ENCODE measurements at places on chromosomes 6 and 20.

- peak; percentile 61 for DNase-seq
- H3K36me3 ChIP-seq: peaks cover 53% of the 10 kb centered on the region
- H3K27me3 ChIP-seq: no peaks in the 10 kb centered on the region
- peak overlapping the region; percentile 76 for H3K4me3 ChIP-seq
- H3K27ac ChIP-seq: peak overlapping the region; percentile 98
Measured at GRCh38 chr6:31541059-31541657, 645 bp downstream of the DDX39B start.

GRCh38 chr6:20652299-20653084, 118.2 kb downstream of the CDKAL1 start:
- DNase-seq: peak; percentile 23
- peak overlapping the region; percentile 20 for H3K27ac ChIP-seq
- H3K4me1 ChIP-seq: peaks cover 14% of the 10 kb centered on the region
- H3K4me3 ChIP-seq: no peak overlapping the region

DNA sequence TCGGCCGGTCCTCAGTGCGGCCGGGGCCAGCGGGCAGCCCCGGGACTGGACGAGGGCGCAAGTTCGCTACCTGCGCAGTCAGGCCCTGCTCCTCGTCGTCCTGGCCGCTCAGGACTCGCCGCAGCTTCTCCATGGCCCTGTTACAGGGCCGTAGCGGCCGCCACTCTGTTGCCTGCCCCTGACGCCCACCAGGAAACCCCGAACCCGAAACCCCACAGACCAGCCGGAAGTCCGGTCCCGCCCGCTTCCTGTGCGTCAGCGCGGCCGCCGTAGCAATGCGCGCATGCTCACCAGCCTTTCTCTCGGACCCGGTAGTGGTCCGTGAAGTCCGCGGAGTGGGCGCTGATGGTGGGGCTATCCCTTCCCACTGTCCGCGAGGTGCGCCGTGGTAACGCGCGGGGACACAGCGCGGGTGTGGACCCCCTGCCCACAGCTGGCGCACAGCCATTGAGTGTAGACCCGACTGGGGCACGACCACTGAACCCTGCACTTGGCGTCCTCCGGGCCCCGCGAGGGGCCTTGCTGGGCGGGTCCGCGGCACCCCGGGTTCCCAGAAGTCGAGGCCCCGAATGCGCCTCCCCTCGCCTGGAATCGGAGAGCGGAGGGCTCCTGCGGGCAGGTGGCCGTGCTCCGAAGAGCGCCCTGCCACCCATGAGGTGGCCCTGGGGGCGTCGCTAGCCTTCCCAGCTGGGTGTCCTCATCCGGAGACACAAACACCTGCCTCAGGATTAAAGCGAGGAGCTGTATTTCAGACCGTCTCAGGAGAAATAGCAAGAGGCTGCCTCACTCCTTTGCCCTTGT, at the start of gene SFT2D1:
TSS of gene SFT2D1 (minus strand) at position 197 of the 801 bp plus-strand sequence. CDS start at position 133, 64 bp downstream.
- DNase-seq: peak; percentile 95
- H3K4me3 ChIP-seq: peak within 1 kb of the TSS; percentile 98
- peaks cover 32% of the 10 kb centered on the region for H3K36me3 ChIP-seq

- peaks cover 31% of the 10 kb centered on the region for H3K4me1 ChIP-seq
- H3K27me3 ChIP-seq: no peaks in the 10 kb centered on the region
- DNase-seq: no peak
- no peak overlapping the region for H3K4me3 ChIP-seq
Measured at GRCh38 chr6:3252861-3253596, 5.7 kb upstream of the PSMG4 start.

- H3K4me3 ChIP-seq: no peak overlapping the region
- H3K27me3 ChIP-seq: peaks cover 10% of the 10 kb centered on the region
- no peak overlapping the region for H3K27ac ChIP-seq
- H3K36me3 ChIP-seq: no peaks in the 10 kb centered on the region
- H3K4me1 ChIP-seq: no peaks in the 10 kb centered on the region
- DNase-seq: peak; percentile 70
Measured at GRCh38 chr6:70221025-70221714, 81.7 kb downstream of the COL9A1 start.

GRCh38 chr6:129141499-129141898, 258.6 kb downstream of the LAMA2 start:
- no peaks in the 10 kb centered on the region for H3K36me3 ChIP-seq
- DNase-seq: no peak
- no peaks in the 10 kb centered on the region for H3K27me3 ChIP-seq
- no peak overlapping the region for H3K4me3 ChIP-seq
- no peak overlapping the region for H3K27ac ChIP-seq
- no peaks in the 10 kb centered on the region for H3K4me1 ChIP-seq

GRCh38 chr20:2652724-2653555, 508 bp downstream of the NOP56 start:
- peaks cover 19% of the 10 kb centered on the region for H3K4me1 ChIP-seq
- peaks cover 53% of the 10 kb centered on the region for H3K36me3 ChIP-seq
- no peak for DNase-seq
- peak overlapping the region; percentile 80 for H3K27ac ChIP-seq
- no peaks in the 10 kb centered on the region for H3K27me3 ChIP-seq

DNA sequence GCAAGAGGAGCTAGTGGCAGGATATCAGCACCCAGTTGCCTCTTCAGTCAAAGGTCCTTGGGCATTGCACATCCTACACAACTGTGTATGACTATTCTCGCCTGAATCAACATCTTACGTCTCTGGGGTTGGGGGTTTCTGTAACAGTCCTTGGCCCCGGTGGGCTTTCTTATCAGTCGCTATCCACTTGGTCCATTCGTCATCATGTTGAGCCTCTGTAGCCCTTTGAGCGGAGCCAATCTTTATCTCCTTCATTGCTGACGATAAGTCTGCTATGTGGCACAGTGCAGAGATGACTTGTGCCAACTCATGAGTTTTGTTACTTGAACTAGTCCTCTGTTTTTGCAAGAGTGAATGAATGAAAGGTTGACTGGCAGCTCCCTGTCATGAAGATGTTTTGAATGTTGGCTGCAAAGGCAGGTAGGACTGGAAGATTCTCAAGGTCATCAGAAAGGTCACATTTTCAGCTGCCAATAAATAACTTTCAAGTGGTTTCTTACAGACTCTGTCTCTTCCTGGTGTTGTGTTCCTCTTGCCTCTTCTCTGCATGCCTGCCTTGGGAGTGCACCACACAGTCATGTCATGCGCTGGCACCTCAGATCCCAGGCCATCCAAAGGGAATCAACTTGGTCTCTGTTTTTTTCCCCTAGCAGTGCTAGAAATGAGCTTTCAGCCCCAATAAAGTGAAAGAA, 238.9 kb downstream of the SLC24A3 start:
- no peak for DNase-seq
- no peaks in the 10 kb centered on the region for H3K27me3 ChIP-seq
- H3K36me3 ChIP-seq: no peaks in the 10 kb centered on the region
- no peak overlapping the region for H3K4me3 ChIP-seq

GRCh38 chr6:8278562-8278961, 156.8 kb downstream of the SLC35B3 start:
- no peak for DNase-seq
- H3K27ac ChIP-seq: no peak overlapping the region
- H3K4me1 ChIP-seq: peaks cover 10% of the 10 kb centered on the region
- no peak overlapping the region for H3K4me3 ChIP-seq
- no peaks in the 10 kb centered on the region for H3K27me3 ChIP-seq
- H3K36me3 ChIP-seq: no peaks in the 10 kb centered on the region

- H3K27ac ChIP-seq: no peak overlapping the region
- no peak overlapping the region for H3K4me3 ChIP-seq
- no peaks in the 10 kb centered on the region for H3K4me1 ChIP-seq
- no peak for DNase-seq
- no peaks in the 10 kb centered on the region for H3K27me3 ChIP-seq
Measured at GRCh38 chr20:1370548-1371110, 22.2 kb downstream of the FKBP1A start.

DNA sequence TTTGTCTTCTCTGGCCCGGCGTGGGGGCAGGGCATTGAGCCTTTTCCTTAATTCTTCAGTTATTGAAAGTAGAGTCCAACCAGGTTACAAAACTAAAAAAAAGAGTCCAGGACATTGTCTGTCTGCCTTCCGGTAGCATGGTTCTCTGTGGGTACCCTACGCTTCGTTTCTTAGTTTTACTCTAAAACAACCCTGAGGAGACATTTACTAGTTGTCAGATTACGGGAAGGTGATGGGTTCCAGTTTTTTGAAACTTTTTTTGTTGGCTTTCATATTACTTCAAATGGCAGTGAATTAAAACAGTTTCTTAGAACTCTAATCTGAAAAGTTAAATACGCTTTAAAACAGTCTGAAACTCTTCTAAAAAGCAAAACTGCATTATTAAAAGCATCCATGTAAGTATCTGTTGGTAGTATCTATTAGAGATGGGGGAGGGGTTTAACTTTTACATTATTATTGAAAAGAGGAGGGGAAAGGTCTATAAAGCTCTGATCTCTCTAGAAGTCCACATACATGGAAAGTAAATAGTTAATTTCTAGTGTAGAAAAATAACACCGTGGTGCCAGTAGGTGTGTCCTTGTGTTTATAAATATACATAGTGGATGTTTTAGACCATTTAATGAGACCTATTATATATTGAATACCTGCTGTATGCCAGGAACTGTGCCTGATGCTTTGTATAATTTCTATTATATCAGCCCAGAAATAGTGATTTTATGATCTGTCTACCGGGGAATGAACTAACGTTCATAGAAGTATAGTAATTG, 2.2 kb downstream of the BICRAL start:
- peaks cover 31% of the 10 kb centered on the region for H3K4me1 ChIP-seq
- no peak for DNase-seq
- H3K4me3 ChIP-seq: peak overlapping the region; percentile 77
- peak overlapping the region; percentile 91 for H3K27ac ChIP-seq
- H3K27me3 ChIP-seq: no peaks in the 10 kb centered on the region

GRCh38 chr6:72850040-72850439, 228.2 kb downstream of the KCNQ5 start:
- no peak for DNase-seq
- no peak overlapping the region for H3K27ac ChIP-seq
- no peak overlapping the region for H3K4me3 ChIP-seq
- H3K36me3 ChIP-seq: no peaks in the 10 kb centered on the region

- no peak for DNase-seq
- H3K4me3 ChIP-seq: no peak overlapping the region
- H3K4me1 ChIP-seq: no peaks in the 10 kb centered on the region
- H3K27ac ChIP-seq: no peak overlapping the region
- no peaks in the 10 kb centered on the region for H3K27me3 ChIP-seq
Measured at GRCh38 chr6:25248123-25248522, 31.1 kb upstream of the CARMIL1 start.

- no peak overlapping the region for H3K4me3 ChIP-seq
- no peaks in the 10 kb centered on the region for H3K27me3 ChIP-seq
- H3K27ac ChIP-seq: no peak overlapping the region
- peaks cover 7% of the 10 kb centered on the region for H3K4me1 ChIP-seq
- DNase-seq: no peak
Measured at GRCh38 chr20:58436868-58437645, 48.0 kb downstream of the VAPB start.

DNA sequence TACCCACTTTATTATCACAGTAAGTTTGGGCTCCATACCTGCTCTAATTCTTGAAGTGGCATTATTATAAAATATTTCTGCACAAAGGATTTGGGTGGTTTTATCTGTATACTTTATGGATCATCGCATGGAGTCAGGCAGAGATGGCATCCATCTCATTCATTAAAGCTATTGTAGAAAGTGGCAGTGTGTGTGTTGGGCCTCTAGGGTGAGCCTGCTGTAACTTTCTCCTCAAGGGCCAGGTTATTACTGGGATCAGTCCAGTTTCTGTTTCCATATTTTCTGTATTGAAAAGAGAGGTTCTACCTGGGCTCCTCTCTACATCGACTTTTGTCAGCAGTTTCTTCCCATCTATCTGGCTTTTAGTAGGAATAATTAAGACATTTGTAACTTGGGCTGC, 511.1 kb downstream of the MMUT start:
- no peaks in the 10 kb centered on the region for H3K27me3 ChIP-seq
- no peak overlapping the region for H3K4me3 ChIP-seq
- H3K36me3 ChIP-seq: no peaks in the 10 kb centered on the region

DNA sequence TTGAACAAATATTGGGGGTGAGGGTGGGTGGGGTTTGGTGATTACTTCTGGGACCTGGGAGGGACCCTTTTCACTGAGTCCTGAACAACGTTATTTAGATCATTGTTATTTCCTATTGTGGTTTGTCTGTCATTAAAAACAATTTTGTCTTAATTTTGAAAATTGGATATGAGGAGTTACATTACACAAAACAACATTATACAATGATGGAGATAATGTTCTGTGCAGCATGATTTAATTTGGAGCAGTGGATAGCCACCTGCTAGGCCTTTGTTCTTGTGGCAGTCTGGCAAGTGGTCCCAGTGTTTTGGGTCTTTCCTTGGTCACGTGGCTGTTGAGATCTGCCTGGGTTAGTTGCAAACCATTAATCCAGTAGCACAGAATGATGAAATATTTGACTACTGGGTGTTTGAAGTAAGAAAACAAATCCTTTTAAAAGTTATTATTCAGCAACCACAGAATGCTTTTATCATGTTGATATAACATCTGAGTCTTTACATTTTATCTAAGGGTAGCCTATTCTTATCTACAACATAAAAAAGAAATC, 172.8 kb downstream of the CDKAL1 start:
- no peak for DNase-seq
- H3K27ac ChIP-seq: no peak overlapping the region
- H3K4me1 ChIP-seq: peaks cover 10% of the 10 kb centered on the region
- no peaks in the 10 kb centered on the region for H3K36me3 ChIP-seq
- no peak overlapping the region for H3K4me3 ChIP-seq

GRCh38 chr6:18485660-18486435, 98.7 kb downstream of the RNF144B start:
- no peak overlapping the region for H3K4me3 ChIP-seq
- no peaks in the 10 kb centered on the region for H3K27me3 ChIP-seq
- no peaks in the 10 kb centered on the region for H3K4me1 ChIP-seq
- no peaks in the 10 kb centered on the region for H3K36me3 ChIP-seq

DNA sequence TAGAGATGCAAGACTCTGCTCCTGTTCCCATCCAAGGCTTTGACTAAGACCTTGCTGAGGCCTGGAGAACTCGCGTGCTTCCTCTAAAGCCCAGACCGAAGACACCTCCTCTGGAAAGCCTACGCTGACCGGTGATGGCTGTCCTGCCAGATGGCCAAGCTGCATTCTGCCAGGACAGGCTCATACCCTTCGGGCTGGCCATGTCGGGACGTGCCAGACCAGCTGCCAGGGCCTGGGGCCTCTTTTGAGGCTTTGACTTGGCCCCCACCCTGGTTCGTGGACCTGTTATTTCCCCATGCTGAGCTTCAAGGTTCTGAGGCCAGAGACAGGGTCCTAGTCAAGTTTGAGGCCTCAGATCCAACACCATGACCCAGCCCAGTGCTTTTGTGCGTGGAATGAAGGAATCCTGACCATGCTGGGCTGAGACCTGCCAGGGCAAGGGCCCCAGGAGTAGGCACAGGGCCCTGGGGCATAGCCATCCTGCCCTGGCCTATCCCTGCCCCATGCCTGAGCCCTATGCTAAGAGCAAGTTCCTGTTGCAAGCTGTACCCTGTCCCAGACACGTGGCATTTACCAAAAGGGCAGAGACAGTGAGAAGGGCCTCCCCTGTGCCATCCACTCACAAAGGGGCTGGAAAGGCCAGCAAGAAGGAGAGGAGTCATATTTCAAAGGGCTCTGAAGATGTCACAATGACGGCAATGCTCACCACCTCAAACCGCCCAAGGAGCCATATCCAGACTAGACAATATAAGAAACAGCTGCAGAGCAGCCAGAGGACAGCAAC, 42.8 kb downstream of the MRPL14 start:
- H3K4me1 ChIP-seq: peaks cover 9% of the 10 kb centered on the region
- H3K36me3 ChIP-seq: peaks cover 8% of the 10 kb centered on the region
- DNase-seq: no peak
- peak overlapping the region; percentile 14 for H3K27ac ChIP-seq

- H3K4me1 ChIP-seq: peaks cover 39% of the 10 kb centered on the region
- no peak for DNase-seq
- H3K4me3 ChIP-seq: no peak overlapping the region
- H3K27ac ChIP-seq: no peak overlapping the region
- H3K27me3 ChIP-seq: peaks cover 74% of the 10 kb centered on the region
- H3K36me3 ChIP-seq: no peaks in the 10 kb centered on the region
Measured at GRCh38 chr6:34146801-34147592, 1.1 kb upstream of the GRM4 start.
